Activated T-cell treated with anti-CD3 and anti-CD28 coated beads, Interleukin-2, amount 50 U/mL, for 72 hours (primary cell): ENCODE measurements at places on chromosomes 3 and 15.

- DNase-seq, result no peak
Measured at GRCh38 chr3:142609136-142609535, 12.9 kb downstream of the PLS1 start.

GRCh38 chr15:74438206-74438605, 4.4 kb upstream of the SEMA7A start:
- no peak for DNase-seq

DNA sequence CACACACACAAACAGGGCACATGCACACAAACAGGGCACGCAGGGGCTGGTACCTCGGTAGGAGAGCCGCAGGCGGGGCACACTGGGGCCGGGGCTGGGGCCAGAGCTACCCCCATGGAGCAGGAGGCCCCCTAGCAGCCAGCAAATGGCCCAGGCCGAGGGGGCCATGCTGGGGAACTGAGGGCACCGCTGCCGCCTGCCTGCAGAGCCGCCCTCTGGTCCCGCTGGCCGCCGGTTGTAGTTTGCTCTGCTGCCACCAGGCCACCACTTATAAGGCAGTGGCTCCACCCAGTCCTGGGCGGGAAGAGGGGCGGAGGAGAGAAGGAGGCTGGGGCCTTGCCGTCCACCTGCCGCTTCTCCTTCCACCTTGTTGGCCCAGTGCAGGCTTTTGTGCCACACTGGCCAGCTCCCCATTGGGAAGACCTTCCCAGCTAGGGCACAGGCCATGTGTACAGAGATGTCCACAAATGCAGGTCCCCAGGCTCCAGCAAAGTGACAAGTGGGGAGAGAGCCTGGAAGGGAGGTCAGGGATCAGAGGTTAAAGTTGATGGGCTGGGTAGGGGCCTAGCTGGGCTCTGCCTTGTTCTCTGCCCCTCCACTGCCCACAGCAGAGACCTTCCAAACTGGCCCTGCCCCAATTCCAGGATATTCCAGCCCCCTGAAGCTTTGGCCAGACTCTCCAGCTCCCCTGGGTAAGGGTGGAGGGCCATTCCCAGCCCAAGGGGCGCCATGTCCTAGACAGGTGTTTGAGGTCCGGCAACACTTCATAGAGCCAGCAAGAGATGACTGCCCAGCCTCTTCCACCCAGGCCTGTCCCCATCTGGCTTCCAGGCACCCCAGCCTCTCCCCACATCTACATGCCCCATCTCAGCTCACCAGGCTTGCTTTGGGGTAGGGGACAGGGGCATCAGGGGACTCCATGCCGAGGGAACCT, at the start of gene SEMA3G:
SEMA3G (minus strand) TSS at position 244 of the 934 bp plus-strand sequence; CDS start at position 168, 76 bp downstream.
- peak; percentile 82 for DNase-seq

- DNase-seq, result no peak
Measured at GRCh38 chr3:55000953-55001352, 73.1 kb upstream of the LRTM1 start.

GRCh38 chr3:183158113-183158512, 4.4 kb downstream of the LAMP3 start:
- DNase-seq, result no peak

DNA sequence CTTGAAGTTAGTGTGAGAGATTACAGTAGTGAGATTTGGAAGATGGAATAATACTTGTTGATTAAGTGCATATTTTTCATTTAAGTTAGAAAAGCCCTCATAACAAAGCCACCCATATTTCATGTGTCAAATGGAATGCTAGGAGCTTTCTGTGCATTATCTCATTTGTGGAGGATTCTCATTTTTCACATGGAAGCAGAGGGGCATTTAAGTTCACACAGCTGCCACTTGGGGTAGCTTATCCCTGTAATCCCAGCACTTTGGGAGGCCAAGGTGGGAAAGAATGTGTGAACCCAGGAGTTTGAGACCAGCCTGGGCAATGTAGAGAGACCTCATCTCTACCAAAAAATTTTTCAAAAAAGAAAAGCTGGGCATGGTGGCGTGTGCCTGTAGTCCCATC, 55.2 kb downstream of the RAB7A start:
- no peak for DNase-seq

DNA sequence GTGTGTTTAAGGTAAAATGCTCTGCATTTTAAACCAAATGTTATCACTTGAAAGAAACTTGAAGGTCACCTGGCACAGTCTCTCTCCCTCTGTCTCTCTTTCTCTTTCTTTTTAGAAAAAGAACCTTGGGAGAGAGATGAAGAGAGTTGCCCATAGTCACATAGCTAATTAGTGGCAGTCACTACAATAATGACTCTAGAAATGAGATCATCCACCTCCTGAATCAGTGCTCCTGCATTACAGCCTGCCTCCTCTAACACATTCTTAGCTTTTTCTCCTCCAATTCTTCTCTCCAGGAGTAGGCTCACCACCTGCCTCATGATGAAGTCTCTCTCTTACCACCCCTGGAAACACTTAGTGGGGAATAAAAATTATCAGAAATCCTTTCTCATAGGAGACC, 2.5 kb downstream of the MYH15 start:
- no peak for DNase-seq

DNA sequence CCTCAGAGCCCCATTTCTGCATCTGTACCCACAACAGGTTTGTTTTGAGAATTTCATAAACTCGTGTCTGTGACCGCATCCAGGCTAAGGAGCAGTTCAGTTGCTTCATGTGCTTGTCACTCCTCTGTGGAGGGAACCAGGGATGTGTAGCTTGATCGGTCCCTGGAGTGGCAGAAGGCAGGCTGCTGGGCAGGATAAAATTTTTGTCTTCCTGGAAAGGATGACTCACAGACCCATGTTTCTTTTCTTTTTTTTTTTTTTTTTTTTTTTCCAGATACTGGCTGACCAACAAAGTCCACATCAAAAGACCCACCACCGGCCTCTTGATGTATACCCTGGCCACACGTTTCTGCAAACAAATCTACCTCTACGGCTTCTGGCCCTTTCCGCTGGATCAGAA, 70.1 kb downstream of the ST8SIA2 start:
- no peak for DNase-seq

DNA sequence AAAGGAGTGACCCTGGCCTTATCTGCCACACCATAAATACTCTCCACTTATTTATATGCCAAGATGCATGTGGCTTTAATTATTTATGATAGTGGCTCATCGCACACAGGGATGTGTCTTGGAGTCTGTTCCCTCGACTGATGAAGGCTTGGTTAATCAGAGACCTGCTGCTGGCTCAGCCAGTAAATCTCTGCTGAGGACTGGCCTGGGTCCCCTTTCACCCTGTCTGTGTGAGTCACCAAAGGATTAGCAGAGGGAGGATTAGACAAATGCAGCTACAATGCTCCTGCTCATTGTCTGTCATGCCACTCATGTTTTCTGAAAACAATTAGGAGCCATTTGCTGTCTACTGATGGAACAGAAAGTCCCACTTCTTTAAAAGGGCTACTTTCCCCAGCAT, 226.8 kb downstream of the NTRK3 start:
- no peak for DNase-seq

DNA sequence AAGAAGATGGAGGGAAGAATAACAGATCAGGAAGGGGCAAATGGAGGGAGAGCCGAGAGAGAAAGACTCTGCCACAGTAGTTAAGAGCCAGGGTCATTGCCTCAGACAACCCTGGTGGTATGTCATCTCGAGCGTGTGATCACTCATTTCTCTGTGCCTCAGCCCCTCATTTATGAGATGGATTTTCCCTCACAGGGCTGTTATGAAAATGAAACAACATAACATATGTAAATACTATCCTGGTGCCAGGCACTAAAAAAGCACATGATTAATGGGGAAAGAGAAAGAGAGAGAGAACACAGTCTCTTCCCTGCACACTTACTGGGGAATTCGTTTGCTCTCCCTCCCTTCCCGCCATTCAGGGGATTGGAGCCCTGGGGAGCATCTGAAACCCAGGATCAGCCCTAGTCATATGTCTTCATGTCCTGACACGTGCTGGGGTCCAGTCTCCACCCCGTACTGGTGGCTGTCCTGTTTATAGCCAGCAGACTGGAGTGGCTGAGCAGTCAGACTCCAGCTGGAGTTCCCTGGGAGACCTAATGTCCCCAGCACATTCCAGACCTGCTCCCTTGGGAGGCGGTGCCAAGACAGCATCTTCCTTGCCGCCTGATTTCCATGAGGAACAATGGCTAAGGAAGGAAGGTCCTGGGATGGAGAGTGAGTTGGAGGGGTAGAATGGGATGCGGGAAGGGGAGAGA, 14.7 kb upstream of the AMOTL2 start:
- no peak for DNase-seq

GRCh38 chr3:18127174-18127858, 297.8 kb downstream of the SATB1 start:
- DNase-seq, result no peak

GRCh38 chr3:35966629-35967464, 327.5 kb downstream of the ARPP21 start:
- no peak for DNase-seq

DNA sequence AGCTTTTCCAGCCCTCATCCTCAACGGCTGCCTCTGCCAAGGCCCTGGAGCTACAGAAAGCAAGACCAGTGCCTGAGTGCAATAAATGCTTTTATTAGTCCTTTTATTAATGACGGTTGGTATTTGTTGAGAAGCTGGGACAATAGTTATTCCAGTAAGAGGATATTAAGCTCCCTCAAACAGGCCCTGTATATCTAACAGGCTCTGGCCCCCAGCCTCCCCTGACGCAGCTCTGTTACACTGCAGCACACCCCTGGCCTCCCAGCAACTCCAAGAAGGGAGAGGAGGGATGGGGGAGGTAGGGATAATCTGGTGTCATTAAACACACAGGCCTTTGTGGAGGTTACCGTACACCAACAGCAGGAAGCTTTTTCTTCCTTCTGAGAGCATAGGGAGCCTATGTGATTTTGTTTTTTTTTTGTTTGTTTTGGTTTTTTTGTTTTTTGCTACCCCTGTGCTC, 30.8 kb upstream of the MAGEF1 start:
- DNase-seq, result no peak

GRCh38 chr3:29764603-29765254, 483.9 kb downstream of the RBMS3 start:
- no peak for DNase-seq
